GM23248 (cell line): ENCODE measurements at places on chromosomes 4 and X. TPM values are rescaled to one million over a fixed set of nuclear protein-coding genes. Genes with fewer than 3 reads are reported as not detected.

- DNase-seq = peak; percentile 61
Observed at GRCh38 chr4:149164282-149164681, 651.4 kb downstream of the IQCM start.

DNA sequence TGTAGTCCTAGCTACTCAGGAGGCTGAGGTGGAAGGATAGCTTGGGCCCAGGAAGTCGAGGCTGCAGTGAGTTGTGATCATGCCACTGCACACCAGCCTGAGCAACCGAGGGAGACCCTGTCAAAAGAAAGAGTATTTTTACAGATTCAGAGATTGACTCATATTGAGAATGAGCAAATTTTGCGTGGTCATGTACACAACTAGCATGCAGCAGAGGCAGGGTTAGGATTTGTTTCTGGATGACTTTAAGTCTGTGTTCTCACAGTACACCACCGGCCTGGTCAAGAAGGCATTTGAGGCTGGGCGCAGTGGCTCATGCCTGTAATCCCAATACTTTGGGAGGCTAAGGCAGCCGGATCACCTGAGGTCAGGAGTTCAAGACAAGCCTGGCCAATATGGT, 44.8 kb upstream of the CBR4 start:
- DNase-seq = no peak

GRCh38 chrX:129958814-129959492, 23.5 kb upstream of the BCORL1 start:
- no peak for DNase-seq

GRCh38 chr4:167380964-167381363, 146.7 kb upstream of the SPOCK3 start:
- no peak for DNase-seq

DNA sequence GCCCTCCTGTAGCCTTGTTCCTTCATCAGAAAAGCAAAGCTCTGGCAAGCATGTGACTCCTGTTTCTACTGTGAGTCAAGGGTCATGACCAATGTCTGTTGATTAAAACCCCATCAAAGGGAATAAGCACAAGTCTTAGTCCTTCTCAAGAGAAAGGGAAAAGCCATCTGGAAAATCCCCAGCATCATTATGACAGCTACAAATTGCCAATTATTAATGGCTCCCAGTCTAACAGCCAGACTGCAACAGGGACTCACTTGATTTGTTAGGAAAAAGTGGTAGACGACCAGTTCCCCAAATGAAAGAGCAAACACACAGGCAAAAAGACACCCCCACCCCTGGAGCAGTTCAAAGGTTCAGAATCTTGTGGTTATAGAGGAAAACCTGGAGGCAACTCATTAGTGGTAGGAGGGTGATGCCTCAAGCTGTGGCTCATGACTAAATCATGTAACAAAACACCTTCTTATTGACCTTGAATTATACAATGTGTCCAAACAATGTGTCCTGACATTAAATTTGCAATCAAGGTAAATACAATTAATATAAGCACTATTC, 315.7 kb downstream of the HNRNPD start:
- no peak for DNase-seq

DNA sequence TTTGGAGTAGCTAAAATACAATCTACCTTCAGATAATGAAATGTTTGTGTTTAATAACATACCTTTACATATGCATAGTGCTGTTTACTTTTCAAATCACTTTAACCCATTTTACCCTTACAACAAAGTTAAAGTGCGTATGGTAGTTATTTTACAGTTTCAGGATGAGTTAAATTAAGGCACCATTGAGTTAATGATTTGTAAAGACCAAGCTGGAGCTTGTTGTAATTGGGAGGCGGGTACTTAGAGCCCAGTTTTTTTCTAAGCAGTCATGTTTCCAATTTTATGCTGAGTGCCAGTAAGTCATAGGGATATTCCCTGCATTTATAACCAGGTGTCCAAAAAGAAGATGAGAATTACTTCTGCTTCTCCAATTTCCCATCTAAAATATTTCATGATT, 84.2 kb upstream of the NRK start:
- no peak for DNase-seq

DNA sequence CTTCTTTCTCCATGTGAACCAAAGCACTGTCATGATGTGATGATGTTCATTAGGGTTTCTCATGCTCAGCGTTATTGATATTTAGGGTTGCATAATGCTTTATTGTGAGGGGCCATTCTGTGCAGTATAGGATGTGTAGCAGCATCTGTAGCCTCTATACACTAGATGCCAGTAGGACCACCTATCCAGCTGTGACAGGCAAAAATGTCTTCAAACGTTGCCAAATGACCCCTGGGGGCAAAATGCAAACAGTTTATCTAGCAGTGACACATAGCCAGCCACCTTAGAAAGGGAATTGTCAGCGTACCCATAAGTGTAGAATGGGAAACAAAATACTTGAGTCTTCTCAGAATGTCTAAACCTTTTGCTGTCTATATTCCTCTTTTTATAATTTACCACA, 18.8 kb downstream of the NFKB1 start:
- DNase-seq = no peak

- DNase-seq = peak; percentile 87
Observed at GRCh38 chr4:1872870-1873269, 1.7 kb downstream of the NSD2 start.

DNA sequence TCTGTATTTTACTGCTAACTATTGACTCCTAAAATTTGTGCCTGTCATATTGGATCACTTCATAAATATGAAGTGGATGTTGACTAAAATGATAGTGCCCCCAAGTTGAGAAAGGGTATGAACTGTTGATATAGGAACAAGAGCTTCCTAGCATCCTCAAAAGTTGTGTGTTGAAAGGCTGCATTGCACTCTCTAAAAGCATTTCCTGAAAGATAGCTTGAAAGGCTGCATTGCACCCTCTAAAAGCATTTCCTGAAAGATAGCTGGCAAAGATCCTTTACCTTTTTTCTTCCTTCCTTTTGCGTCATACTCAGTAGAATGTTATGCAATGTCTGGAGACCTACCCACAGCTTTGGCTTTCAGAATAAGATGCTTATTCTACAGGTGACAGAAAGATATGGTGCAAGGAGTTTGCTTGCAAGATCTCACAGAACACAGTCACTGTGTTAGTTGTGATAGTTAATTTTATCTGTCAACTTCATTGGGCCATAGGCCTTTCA, 274.6 kb upstream of the GALNTL6 start:
- no peak for DNase-seq

- DNase-seq = peak; percentile 54
Observed at GRCh38 chrX:3815896-3816664, 102.6 kb upstream of the PRKX start.

GRCh38 chr4:13544606-13545393, 492 bp upstream of the NKX3-2 start:
- peak; percentile 76 for DNase-seq

- DNase-seq = no peak
Observed at GRCh38 chr4:55386840-55387239, 8.9 kb upstream of the TMEM165 start.

GRCh38 chr4:100479971-100480370, 37.9 kb downstream of the EMCN start:
- DNase-seq = no peak

DNA sequence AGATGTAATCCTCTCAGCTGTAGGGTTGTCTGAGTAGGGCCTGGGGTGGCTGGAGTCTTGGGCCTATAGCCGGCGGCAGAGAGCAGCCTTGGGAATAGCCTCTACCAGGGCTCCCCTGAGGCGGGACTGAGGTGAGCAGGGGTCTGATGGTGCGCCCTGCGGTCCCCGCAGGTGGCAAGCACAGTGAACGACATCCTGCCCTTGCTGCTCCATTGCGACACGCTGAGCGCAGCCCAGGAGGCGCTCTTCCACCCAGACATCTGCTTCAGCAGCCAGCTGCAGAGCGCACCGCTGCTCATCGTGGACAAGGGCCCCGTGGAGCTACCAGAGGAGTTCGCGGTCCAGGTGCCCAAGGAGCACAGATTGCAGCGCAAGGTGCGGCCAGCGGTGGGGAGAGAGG, 317.0 kb downstream of the ADGRL3 start:
- no peak for DNase-seq

GRCh38 chrX:85243761-85244449, at the start of the genes SATL1 and ZNF711:
TSS of gene SATL1 (minus strand) at chrX:85243779. CDS start at chrX:85108968, 134,811 bp downstream.
TSS of gene ZNF711 (plus strand) at chrX:85243991. CDS start at chrX:85247573, 3,582 bp downstream.
- DNase-seq = peak; percentile 29

- no peak for DNase-seq
Observed at GRCh38 chr4:148055844-148056243, 324.0 kb downstream of the ARHGAP10 start.

- peak; percentile 34 for DNase-seq
Observed at GRCh38 chr4:76830612-76830963, 67.4 kb downstream of the SOWAHB start.

DNA sequence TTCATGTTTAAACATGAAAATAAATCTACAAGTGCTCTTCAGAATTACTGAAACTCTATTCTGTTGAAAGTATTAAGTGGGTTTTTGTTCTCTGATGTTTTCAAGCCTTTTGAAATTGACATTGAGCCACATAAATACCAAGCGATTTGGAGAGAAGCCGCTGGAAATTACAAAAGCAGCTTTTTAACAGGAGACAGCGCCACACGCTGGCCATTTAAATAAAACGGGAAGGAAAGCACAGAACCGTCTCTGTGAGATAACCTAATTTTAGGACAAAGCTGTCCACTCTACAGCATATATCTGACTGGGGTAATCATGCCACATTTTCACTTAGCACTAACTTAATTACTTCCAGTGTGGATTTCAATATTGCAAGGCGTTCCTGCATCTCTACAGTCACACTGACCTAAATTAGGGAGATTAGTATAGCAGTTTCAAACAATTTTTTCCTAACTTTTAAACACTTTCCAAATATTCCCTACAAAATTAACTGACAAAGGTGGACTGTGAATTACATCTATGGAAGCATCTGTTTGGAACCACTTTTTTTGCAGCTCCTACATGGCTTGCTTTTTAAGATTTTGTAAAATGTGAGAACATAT, 6.8 kb upstream of the ANOS1 start:
- peak; percentile 60 for DNase-seq

DNA sequence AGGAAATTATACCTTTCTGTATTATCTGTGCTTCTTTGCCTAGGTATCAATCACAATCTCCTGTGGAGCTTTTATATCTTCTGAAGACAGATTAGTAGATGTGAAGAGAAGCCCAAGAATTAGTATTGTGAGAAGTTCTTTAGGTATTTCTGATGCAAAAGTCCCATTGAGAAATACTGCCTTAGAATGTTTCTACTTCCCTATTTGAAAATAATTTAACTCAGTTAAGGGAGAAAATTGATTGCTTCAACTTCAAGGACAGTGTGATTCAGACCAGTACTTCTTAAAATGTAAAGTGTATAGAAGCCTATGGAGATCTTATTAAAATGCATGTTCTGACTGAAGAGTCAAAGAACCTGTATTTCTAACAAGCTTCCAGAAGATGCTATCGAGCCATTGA, 9.0 kb downstream of the EIF1AX start:
- DNase-seq = peak; percentile 28

- peak; percentile 0 for DNase-seq
Observed at GRCh38 chr4:69167300-69167699, 47.2 kb downstream of the UGT2B11 start.

DNA sequence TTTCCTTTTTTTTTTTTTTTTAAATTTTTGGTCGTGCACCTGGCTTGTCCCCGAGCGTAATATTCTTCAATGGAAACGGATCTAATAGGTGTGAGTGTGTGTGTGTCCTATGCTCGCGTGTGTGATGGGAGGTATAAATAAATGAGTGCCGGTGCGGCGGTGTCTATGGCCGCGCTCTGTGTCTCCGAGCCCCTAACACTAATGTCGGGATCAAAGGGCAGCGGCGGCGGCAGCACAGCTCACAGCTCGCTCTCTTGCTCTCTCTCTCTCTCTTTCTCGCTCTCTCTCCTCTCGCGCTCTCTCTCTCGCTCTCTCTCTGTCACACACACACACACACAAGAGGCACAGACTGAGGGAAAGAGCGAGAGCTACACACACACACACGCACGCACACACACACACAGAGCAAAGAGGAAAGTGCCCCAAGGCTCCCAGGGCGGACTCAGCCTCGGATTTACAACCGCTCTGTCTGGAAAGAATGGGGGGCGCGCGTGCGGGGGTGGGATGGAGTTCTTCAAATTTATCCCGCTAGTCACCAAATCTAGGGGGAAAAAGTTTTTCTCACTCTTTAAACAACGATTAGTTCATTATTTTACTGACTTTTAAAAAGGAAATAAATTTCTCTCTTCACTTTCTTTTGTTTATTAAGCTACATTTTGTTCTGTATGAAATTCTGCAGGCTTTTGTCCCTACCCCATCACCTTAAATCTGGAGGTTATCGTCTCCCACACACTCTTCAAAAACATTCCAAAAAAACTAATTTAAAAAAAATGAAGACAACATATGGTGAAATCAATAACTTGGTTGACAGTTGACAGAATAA, at the start of gene ZNF827:
ZNF827 (minus strand) TSS at position 206 of the 823 bp plus-strand sequence. CDS start 416 bp downstream, outside the sequence.
- peak; percentile 79 for DNase-seq

DNA sequence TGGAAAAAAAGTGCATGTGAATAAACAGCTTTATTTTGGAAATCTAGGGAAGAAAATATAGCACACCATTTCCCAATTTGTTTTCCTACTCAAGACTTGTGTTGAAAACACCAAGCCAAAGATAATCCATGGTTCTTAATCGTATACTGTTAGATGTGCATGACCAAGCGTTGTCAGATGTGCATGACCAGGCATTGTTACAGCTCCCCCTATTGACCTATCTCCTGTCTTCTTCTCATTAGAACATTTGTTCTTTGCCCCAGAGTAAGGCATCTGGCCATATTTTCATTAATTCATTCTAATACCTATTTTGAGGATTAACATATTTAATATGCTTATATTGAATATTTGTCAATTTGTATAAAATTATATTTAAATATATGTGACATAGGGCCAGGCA, 14.4 kb upstream of the VCX start:
- no peak for DNase-seq

DNA sequence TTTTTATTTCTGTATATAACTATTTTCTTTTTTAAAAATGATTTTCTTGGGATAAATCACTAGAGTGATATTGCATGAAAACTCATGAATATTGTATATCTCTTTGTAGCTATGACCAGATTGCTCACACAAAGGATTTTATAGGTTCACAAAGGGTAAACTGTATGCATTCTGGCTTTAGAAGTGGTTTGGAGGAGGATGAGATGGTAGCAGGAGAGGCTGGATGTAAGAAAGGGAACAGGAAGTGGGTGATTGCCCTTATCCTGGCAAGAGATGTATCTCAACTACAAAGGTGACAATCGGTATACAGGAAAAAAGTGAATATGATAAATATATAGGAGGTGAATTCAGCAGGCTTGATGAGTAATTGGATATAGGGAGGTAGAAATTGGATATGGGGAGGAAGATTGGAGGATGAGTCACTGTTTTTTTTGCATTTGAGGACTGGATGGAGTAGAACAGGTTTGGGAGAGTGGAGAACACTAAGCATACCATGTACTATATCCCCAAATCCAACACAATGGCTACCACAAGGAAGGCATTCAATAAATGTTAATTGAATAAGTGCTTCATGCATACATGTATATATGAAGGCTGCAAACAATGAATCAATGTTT, 9.9 kb downstream of the FGG start:
- DNase-seq = no peak

Gene CLGN
- 2.5 and 2.7 TPM in 2 replicates for polyA plus RNA-seq

Gene EFHC2
- polyA plus RNA-seq = 0.27 and 0.38 TPM in 2 replicates

Gene HMX1
- polyA plus RNA-seq = not detected in 2 replicates

Gene GBA3
- not detected in 2 replicates for polyA plus RNA-seq

Gene TCEAL3
- 53.1 and 58.1 TPM in 2 replicates for polyA plus RNA-seq

Gene FOXR2
- not detected in 2 replicates for polyA plus RNA-seq

Gene TSC22D3
- polyA plus RNA-seq = 34.6 and 35.9 TPM in 2 replicates

Gene PCDH18
- polyA plus RNA-seq = 114 and 119 TPM in 2 replicates

Gene SLITRK2
- not detected in 2 replicates for polyA plus RNA-seq

Gene GAGE13
- polyA plus RNA-seq = not detected in 2 replicates

Gene PIR
- 5.7 and 5.9 TPM in 2 replicates for polyA plus RNA-seq
